ENCODE measurements at places on chromosomes 4 and X. TPM values are rescaled to one million over a fixed set of nuclear protein-coding genes. Genes with fewer than 3 reads are reported as not detected.

GRCh38 chrX:153463031-153463430, 7.3 kb downstream of the HAUS7 start:
- no peak overlapping the region for H3K4me3 ChIP-seq
- no peak overlapping the region for H3K27ac ChIP-seq
- no peak for DNase-seq
- H3K36me3 ChIP-seq, result no peaks in the 10 kb centered on the region
- no peaks in the 10 kb centered on the region for H3K27me3 ChIP-seq

GRCh38 chr4:55996646-55997045, 47.9 kb downstream of the CEP135 start:
- peaks cover 6% of the 10 kb centered on the region for H3K36me3 ChIP-seq
- no peak overlapping the region for H3K27ac ChIP-seq
- H3K4me3 ChIP-seq, result no peak overlapping the region
- no peaks in the 10 kb centered on the region for H3K4me1 ChIP-seq
- no peak for DNase-seq

GRCh38 chr4:61860376-61860775, 660.2 kb downstream of the ADGRL3 start:
- H3K27ac ChIP-seq, result no peak overlapping the region
- no peaks in the 10 kb centered on the region for H3K4me1 ChIP-seq
- peak; percentile 54 for DNase-seq
- no peaks in the 10 kb centered on the region for H3K27me3 ChIP-seq
- no peak overlapping the region for H3K4me3 ChIP-seq

DNA sequence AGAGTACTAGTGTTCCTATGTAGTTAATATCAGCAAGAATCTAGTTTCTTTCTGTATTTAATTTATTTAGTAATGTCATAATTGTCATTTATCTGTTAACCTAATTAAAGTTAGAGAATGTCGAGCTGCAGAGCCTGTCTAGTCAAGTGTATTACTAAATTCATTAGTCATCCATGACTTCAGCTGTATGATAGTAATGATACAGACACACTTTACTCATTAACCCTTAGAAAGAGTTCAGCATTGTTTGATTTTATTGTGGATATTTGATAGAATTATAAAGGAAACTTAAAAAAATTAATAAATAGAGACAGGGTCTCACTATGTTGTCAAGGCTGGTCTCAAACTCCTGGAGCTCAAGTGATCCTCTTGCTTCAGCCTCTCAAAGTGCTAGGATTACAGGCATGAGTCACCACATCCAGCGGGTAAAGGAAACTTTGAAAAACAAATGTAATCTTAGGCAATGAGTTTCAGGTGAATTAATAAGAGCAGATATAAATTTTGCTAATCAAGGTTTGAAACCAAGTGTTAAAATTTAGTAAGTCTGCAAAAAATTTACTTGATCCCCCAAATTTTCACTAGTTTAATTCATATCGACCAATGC, 110.6 kb downstream of the ANK2 start:
- H3K4me1 ChIP-seq, result no peaks in the 10 kb centered on the region
- no peaks in the 10 kb centered on the region for H3K27me3 ChIP-seq
- H3K27ac ChIP-seq, result no peak overlapping the region

DNA sequence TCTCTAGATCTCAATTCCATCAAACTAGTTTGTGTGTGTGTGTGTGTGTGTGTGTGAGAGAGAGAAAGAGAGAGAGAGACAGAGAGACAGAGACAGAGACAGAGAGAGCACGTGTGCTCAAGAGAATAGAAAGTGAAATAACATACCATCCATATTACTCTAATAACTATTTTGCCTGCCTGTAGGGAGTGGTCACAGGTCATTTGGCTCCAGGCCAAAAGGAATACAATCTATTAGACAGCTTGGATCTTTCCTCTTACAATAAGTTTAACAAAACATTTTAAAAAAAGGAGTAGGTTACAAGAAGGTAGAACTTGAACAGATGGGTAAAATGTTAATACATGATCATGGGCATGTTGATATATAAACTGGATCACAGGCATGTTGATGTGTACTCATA, 76.2 kb downstream of the COL4A6 start:
- H3K4me3 ChIP-seq, result no peak overlapping the region
- H3K4me1 ChIP-seq, result peaks cover 5% of the 10 kb centered on the region
- no peaks in the 10 kb centered on the region for H3K36me3 ChIP-seq

- no peaks in the 10 kb centered on the region for H3K36me3 ChIP-seq
- no peak for DNase-seq
- peaks cover 6% of the 10 kb centered on the region for H3K27me3 ChIP-seq
- no peaks in the 10 kb centered on the region for H3K4me1 ChIP-seq
These were observed 589 bp upstream of the KIT start for GRCh38 chr4:54657185-54657550.

DNA sequence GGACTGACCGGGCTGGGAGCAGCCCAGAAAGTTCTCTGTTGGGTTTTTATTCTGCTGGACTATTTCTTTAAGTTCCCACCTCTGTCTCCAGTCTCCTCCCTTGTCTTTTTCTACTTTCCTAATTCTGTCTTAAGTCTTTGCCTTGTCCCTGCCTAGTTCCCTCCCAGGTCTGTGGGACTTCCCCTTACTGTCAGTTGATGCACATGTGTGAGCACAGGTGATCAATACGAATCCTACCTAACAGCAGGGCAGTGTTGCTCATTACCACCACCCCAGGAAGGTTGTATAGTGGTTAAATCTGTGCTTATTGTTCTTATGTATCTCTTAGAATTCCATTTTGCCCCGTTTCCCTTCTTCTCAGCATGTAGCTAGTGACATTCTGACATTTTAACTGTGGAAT, 62.1 kb downstream of the GALNTL6 start:
- no peaks in the 10 kb centered on the region for H3K4me1 ChIP-seq
- no peaks in the 10 kb centered on the region for H3K27me3 ChIP-seq
- H3K36me3 ChIP-seq, result no peaks in the 10 kb centered on the region
- H3K27ac ChIP-seq, result no peak overlapping the region
- DNase-seq, result no peak
- no peak overlapping the region for H3K4me3 ChIP-seq

DNA sequence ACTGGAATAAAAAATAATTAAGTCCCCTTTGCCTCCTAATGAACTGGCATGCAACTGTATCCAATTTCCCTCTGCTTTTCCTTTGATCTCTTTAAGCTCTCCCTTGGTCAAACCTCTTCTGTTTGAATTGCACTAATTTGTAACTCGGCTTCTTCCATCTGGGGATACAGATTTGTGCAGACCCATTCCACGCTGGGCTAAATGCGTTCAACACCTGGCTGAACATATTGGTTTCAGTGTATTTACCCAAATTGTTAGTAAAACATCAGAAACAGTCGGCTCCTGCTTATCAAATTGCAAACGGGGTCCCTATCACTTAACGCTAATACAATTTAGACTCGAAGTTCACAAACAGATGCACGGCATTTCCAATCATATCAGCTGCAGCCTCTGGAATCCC, 124.9 kb upstream of the TAPT1 start:
- H3K36me3 ChIP-seq, result no peaks in the 10 kb centered on the region
- no peak overlapping the region for H3K27ac ChIP-seq
- H3K27me3 ChIP-seq, result no peaks in the 10 kb centered on the region

- H3K27ac ChIP-seq, result no peak overlapping the region
- no peaks in the 10 kb centered on the region for H3K36me3 ChIP-seq
- no peaks in the 10 kb centered on the region for H3K27me3 ChIP-seq
- peak; percentile 43 for DNase-seq
- H3K4me3 ChIP-seq, result no peak overlapping the region
These were observed 125.1 kb downstream of the CAMK2D start for GRCh38 chr4:113636438-113636818.

- DNase-seq, result peak; percentile 20
- no peaks in the 10 kb centered on the region for H3K4me1 ChIP-seq
- no peaks in the 10 kb centered on the region for H3K36me3 ChIP-seq
- no peak overlapping the region for H3K27ac ChIP-seq
These were observed 73.7 kb upstream of the ACSL1 start for GRCh38 chr4:184899261-184900134.

- no peak for DNase-seq
- no peaks in the 10 kb centered on the region for H3K4me1 ChIP-seq
These were observed 38.2 kb upstream of the MAMLD1 start for GRCh38 chrX:150324919-150325318.

GRCh38 chr4:53908661-53909078, 155.7 kb downstream of the CHIC2 start:
- no peak overlapping the region for H3K27ac ChIP-seq
- H3K27me3 ChIP-seq, result no peaks in the 10 kb centered on the region
- no peak overlapping the region for H3K4me3 ChIP-seq
- H3K36me3 ChIP-seq, result no peaks in the 10 kb centered on the region

DNA sequence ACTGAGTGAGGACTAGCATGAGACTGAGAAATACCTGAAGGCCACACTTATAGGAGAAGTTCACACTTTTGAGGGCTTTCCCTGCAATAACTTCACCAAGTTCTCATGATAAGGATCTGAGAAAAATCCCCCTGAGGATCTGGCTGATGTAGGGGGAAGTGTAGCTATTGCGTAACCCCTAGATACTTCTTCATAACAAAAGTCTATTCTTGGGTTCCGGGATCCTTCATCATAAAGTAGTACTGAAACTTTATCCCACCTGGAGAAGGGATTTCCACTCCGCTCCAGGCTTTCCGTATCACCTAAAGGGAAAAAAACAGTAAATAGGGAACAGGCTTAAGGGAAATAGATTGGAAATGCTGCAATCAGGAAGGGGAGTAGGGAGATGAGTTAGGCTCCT, 13.3 kb downstream of the USP27X start:
- DNase-seq, result no peak
- H3K4me1 ChIP-seq, result no peaks in the 10 kb centered on the region
- H3K27me3 ChIP-seq, result no peaks in the 10 kb centered on the region
- H3K4me3 ChIP-seq, result no peak overlapping the region

- H3K27ac ChIP-seq, result no peak overlapping the region
- no peak for DNase-seq
- no peaks in the 10 kb centered on the region for H3K4me1 ChIP-seq
- no peaks in the 10 kb centered on the region for H3K27me3 ChIP-seq
- H3K36me3 ChIP-seq, result no peaks in the 10 kb centered on the region
These were observed 81.7 kb downstream of the PCDH19 start for GRCh38 chrX:100328351-100328750.

DNA sequence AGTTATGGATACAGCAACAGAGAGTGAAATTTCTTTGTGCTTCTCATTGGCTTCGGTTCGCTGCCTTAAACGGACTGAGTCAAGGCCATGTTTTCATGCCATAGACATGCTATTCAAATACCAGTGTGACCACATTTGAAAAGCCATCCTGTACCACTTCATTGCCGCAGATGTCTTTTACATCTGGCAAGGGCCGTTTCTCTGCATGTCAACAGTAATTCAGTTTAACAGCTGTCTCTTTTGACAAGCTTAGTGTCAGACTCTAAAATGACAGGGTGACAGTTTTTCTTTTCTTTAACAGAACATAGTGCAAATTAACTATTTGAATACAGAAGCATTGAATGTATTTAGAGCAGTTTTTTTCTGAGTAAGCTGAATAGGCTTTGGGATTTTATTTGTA, 362.2 kb upstream of the POU3F4 start:
- no peaks in the 10 kb centered on the region for H3K36me3 ChIP-seq
- no peak overlapping the region for H3K27ac ChIP-seq
- DNase-seq, result no peak
- H3K4me1 ChIP-seq, result no peaks in the 10 kb centered on the region

GRCh38 chr4:70722199-70722791, 531 bp downstream of the RUFY3 start:
- H3K4me3 ChIP-seq, result no peak overlapping the region
- H3K27ac ChIP-seq, result no peak overlapping the region
- no peak for DNase-seq
- no peaks in the 10 kb centered on the region for H3K27me3 ChIP-seq
- no peaks in the 10 kb centered on the region for H3K4me1 ChIP-seq

DNA sequence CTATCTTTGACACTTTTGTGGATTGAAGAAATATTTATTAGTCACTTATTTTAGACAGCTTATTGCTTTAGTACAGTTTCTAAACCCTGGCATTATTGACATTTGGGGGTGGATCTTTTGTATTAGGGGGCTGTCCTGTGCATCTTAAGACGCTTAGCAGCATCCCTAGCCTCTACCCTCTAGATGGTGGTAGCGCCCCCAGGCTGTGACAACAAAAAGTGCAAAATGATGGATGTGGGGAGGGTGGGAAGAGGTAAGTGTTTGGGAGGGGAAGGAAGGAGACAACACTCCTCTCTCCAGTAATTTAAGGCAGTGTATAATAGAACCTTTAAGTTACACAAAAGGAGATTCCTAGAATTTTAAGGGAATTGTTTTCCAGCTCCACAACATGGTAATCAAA, 1210.6 kb downstream of the C4orf33 start:
- no peak for DNase-seq
- H3K27me3 ChIP-seq, result no peaks in the 10 kb centered on the region
- H3K4me1 ChIP-seq, result no peaks in the 10 kb centered on the region
- H3K4me3 ChIP-seq, result no peak overlapping the region

- peak; percentile 47 for DNase-seq
- no peaks in the 10 kb centered on the region for H3K4me1 ChIP-seq
- H3K36me3 ChIP-seq, result no peaks in the 10 kb centered on the region
- no peak overlapping the region for H3K4me3 ChIP-seq
These were observed 2190.6 kb upstream of the TENM3 start for GRCh38 chr4:180052629-180053028.

DNA sequence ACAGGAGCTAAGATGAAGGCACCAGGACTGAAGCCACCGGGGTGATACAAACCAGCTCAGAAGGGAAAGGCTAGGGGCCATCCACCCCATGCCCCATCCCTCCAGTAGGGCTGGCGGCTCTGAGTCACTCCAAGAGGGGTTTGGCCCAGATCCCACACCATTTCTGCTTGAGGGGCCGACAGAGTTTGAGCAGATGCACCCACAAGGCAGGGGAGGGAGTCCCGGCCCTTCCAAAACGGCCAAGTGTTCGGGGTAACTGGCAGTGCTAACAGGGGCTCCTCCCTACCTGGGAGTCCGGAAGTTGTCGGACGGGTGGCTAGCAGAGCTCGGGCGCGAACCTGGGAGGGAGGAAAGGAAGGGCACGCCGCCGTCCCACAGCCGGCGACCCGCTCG, 412 bp downstream of the SLC10A3 start:
- H3K36me3 ChIP-seq, result no peaks in the 10 kb centered on the region
- peak overlapping the region; percentile 67 for H3K4me3 ChIP-seq
- no peaks in the 10 kb centered on the region for H3K4me1 ChIP-seq
- DNase-seq, result no peak

- H3K27me3 ChIP-seq, result no peaks in the 10 kb centered on the region
- H3K27ac ChIP-seq, result no peak overlapping the region
- H3K4me3 ChIP-seq, result no peak overlapping the region
- H3K4me1 ChIP-seq, result no peaks in the 10 kb centered on the region
These were observed 93.9 kb downstream of the CEP44 start for GRCh38 chr4:174377613-174378012.

The FAT1 gene
- polyA plus RNA-seq, result 62.4 TPM

The TRIM60 gene
- polyA plus RNA-seq, result not detected

The SPATA18 gene
- 1.1 TPM for polyA plus RNA-seq

The RHOH gene
- 3.6 TPM for polyA plus RNA-seq

The FAM53A gene
- not detected for polyA plus RNA-seq

The PGM2 gene
- polyA plus RNA-seq, result 34.0 TPM

The FHIP1A gene
- polyA plus RNA-seq, result 5.4 TPM

The FAAH2 gene
- polyA plus RNA-seq, result 1.9 TPM

The ABRAXAS1 gene
- 3.4 TPM for polyA plus RNA-seq

The SH3BGRL gene
- polyA plus RNA-seq, result 70.8 TPM

The BEX5 gene
- 0.89 TPM for polyA plus RNA-seq

The SPIN2A gene
- polyA plus RNA-seq, result not detected

Measured in small intestine (tissue), 16 donors.